Suppressor macrophage (primary cell): ENCODE measurements at places on chromosomes 16 and 17.

GRCh38 chr17:40281663-40282062 lies 6.0 kb upstream of the CDC6 start:
- DNase-seq: no peak

DNA sequence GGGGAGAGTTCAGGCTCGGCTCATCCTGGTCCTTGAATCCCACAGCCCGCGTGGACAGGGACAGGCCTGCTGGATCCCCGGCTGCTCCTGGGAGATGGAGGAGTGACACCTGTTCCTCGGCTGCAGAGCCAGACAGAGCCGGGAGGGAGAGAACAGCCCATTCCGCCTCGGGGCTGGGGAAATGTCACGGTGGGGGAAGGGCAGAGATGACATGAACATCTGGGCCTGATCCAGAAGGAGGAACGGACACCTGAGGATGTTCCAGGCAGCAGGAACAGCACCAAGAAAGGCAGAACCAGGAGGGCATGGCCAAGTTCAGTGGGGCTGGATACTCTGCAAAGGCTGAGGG lies 2.1 kb downstream of the ZNF764 start:
- DNase-seq: no peak

GRCh38 chr17:57302690-57303465 lies 46.6 kb downstream of the MSI2 start:
- no peak for DNase-seq

DNA sequence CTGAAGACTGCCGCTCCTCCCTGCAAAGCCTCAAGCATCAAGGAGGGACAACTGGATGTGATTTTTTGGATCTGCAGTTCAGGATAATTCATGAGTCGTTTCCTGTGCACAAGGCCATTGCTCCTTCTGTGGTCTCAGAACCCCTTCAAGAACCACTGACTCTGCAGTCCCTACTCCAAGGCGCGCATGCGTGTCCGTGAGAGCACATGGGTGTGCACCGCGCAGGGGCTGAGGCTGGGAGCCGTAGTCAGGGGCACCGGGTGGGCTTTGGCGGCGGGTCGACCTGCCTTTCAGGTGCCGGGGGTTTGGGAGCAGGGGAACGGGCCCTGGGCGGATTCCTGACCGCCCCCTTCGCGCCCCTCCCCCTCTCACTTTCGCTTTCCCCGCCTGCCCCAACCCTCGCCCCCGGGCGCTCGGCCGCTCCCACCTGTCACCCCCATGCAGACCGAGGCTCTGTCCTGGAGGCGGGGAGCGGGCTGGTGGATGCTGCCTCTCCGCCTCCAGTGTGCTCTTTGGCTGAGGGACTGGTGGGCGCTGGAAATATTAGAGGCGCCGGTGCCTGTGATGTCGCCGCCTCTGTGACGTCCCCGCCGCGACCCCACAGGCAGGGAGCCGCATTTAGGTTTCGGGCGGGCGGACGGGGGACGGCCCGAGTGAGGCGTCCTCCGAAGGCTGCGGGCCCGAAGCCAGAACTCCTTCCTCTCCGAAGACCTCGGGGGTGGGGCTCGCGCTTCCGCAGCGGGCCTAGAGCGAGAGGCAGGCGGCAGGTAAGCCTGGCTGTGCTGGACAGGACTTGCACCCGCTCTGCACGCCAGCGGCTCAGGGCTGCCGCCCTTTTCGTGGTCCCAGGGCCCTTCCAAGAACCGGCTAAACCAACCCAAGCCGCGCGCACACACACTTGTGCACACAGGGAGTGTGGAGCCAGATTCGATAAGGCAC lies at the start of gene SPATA32:
Gene SPATA32, minus strand, starts transcription at position 518 of the 939 bp plus-strand sequence. Its CDS starts 78 bp downstream, at position 440.
- peak; percentile 61 for DNase-seq

- no peak for DNase-seq
Measured at GRCh38 chr17:37429453-37429852, 22.8 kb downstream of the TADA2A start.
